ENCODE measurements at places on chromosomes 1 and 21. TPM values are rescaled to one million over a fixed set of nuclear protein-coding genes. Genes with fewer than 3 reads are reported as not detected.

TNFRSF18 gene
- not detected for total RNA-seq

FCAMR gene
- total RNA-seq: not detected

ZNF593OS gene
- total RNA-seq: not detected

RAB42 gene
- not detected for total RNA-seq

FMN2 gene
- 5.3 TPM for total RNA-seq

AGMAT gene
- not detected for total RNA-seq

RAB7B gene
- 3.6 TPM for total RNA-seq

SPRR2A gene
- 7.0 TPM for total RNA-seq

SPRR1B gene
- total RNA-seq: 4.0 TPM

MOV10 gene
- total RNA-seq: 54.9 TPM

RHD gene
- not detected for total RNA-seq

TLCD4 gene
- 1.9 TPM for total RNA-seq

HES5 gene
- not detected for total RNA-seq

GBP1 gene
- total RNA-seq: 10.4 TPM

EDN2 gene
- total RNA-seq: 0.66 TPM

ATAD3C gene
- 0.27 TPM for total RNA-seq

RNU1-4 gene
- total RNA-seq: 1,539 TPM

ANGPTL1 gene
- not detected for total RNA-seq

APCS gene
- not detected for total RNA-seq

ARHGEF11 gene
- total RNA-seq: 38.5 TPM

SHE gene
- not detected for total RNA-seq

MPZL1 gene
- 164 TPM for total RNA-seq

LDLRAD1 gene
- not detected for total RNA-seq

CFHR4 gene
- not detected for total RNA-seq

SEC22B gene
- total RNA-seq: 46.4 TPM

TEX38 gene
- total RNA-seq: not detected

Measured in MCF 10A (cell line).